ENCODE measurements at places on chromosomes 13 and 19.
A peak's percentile ranks its signal among the peaks of the same experiment; 100 is the strongest.

- no peak for DNase-seq
Observed at GRCh38 chr13:72852207-72852606, 70.3 kb downstream of the PIBF1 start.

GRCh38 chr19:43639519-43640423, at the start of gene CADM4:
Gene CADM4 (minus strand): TSS chr19:43639850. CDS start chr19:43639790, 60 bp downstream.
- peak; percentile 65 for DNase-seq

DNA sequence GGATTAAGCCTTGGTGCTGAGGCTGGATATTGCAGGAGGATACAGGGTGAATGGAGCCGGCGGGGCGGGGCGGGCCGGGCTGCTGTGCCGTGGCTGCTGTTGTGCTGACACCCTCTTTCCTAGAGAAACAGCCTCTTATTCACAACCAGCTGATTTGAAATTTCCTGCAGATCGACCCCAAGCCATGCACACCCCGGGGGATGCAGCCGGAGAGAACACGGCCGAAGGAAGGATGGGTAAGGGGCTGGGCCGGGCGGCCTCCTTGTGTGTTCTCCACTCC, 11.1 kb downstream of the DAZAP1 start:
- no peak for DNase-seq

GRCh38 chr19:45462174-45462573, 5.6 kb upstream of the FOSB start:
- no peak for DNase-seq

DNA sequence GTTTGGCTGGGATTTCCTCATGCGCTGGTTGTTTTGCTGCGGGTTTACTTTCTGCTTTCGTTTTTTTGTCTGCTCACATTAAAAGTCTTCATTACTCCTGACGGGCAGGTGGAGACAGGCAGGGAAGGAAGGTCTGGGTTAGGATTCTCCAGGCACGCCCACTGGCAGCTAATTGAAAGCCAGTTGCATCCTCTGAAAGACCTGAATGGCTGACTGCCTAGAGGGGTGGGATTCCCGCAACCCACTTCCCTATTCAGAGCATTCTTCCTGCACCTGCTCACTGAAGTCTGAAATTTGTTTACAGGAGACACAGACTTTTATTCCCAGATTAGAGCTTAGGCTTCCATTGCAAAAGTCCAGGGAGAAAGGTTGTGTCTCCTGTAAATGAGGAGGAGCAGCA, 172.0 kb downstream of the UQCRFS1 start:
- DNase-seq, result no peak

- no peak for DNase-seq
Observed at GRCh38 chr19:13505164-13505695, 1.0 kb downstream of the CACNA1A start.

- no peak for DNase-seq
Observed at GRCh38 chr13:100957741-100958140, 283.1 kb upstream of the TMTC4 start.

DNA sequence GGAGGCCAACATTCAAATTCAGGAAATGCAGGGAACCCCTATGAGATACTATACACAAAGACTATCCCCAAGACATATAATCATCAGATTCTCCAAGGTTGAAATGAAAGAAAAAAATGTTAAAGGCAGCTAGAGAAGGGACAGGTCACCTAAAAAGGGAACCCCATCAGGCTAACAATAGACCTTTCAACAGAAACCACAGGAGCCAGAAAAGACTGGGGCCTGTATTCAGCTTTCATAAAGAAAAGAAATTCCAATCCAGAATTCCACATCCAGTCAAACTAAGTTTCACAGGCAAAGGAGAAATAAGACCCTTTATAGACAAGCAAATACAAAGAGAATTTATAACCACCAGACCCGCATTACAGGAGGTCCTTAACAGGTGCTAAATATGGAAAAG, 1703.6 kb upstream of the PRR20A start:
- DNase-seq, result no peak

DNA sequence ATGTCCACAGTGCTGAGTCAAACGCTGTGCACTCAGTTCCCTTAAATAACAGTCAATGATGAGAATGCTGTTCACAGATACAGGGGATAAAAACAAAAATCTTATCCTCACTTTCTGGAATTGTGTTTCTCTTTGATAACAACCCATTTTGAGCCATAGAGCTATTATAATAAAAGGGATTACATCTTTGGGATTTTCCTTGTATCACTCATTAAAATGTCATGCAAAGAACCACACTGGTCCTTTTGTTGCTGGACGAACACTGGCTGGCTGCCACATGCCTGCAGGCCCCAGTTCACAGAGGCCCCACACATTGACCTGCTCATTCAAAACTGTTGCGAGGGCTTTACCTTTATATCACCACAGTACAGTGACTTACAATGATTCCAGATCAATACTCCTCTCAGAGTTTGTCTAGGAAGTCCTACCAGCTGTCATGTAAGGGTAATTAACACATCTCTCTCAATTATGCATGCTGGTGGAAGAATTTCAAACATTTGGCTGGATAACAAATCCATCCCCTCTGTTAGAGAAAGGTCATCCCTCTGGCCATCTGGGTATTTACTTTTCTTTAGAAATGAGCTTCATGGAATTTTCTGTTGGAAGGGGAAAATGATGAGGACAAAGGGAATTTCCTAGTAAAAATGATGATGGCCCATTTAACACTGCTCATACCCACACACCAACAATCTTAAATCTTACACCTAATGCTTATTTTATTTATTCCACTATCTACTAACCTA, 85.9 kb downstream of the MBNL2 start:
- DNase-seq, result no peak

GRCh38 chr13:95636853-95637252, 7.7 kb downstream of the DZIP1 start:
- DNase-seq, result no peak

GRCh38 chr19:52946322-52947310, 16.1 kb downstream of the ZNF816 start:
- peak; percentile 20 for DNase-seq

DNA sequence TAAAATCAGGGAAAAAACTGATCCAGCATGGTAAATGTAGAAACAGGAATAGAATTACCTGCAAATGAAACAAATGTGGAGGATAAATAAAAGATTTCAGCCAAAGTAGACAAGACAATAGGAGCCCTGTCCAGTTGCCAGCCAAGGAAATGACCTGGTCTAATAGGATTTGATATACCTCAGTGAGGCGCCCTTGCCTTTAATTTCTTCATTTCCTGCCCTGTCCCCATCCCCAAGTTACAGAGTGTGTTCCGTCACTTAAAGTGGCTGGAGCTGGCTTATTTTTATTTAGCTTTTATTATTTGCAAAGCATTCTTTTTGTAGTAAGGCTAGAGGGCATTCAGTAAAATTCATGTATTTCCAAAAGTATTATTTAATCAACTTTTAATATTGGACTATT, 1022.0 kb downstream of the EFNB2 start:
- no peak for DNase-seq

DNA sequence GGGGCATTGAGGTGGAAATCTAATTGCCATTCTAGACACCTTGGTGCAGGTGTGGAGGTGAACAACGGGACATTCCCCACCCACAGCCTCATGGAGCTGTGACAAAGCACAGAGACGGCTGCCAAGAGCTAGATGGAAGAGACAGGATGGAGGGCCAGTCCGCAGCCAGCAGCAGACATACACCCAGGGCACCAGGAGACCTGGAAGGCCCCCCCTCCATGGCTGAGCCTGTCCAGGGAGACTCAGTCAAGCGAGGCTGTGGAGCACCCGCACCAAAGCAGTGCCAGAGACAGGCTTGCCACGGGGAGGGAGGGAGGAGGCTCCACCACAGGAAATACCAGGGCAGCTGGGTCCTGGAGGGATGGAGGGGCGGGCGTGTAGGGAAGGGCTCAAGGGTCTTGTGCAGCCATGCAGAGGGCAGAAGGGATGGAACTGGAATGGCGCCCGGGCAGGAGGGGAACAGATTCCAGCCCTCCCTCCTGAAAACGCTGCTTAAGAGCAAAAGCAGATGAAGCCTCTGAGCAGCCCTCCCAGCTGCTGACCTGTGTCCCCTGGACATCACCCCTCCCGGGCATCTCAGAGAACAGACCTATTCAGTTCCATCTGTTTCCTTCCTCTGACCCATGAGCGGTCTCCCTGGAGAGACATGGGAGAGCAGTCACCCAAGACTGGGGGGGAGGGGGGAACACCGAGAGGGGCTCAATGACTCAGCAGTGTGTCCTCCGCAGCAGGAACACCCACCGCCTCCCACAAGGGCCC, 14.4 kb downstream of the EPS15L1 start:
- peak; percentile 35 for DNase-seq

- DNase-seq, result no peak
Observed at GRCh38 chr13:31052478-31052877, 109.2 kb downstream of the HSPH1 start.

- DNase-seq, result peak; percentile 97
Observed at GRCh38 chr19:58305065-58305931, at the start of gene ERVK3-1. Gene ERVK3-1 (plus strand): TSS chr19:58305377. CDS start chr19:58312169, 6,792 bp downstream.

- DNase-seq, result no peak
Observed at GRCh38 chr13:47372751-47373150, 475.9 kb upstream of the HTR2A start.

- no peak for DNase-seq
Observed at GRCh38 chr19:55546011-55546410, 668 bp upstream of the SBK3 start.

DNA sequence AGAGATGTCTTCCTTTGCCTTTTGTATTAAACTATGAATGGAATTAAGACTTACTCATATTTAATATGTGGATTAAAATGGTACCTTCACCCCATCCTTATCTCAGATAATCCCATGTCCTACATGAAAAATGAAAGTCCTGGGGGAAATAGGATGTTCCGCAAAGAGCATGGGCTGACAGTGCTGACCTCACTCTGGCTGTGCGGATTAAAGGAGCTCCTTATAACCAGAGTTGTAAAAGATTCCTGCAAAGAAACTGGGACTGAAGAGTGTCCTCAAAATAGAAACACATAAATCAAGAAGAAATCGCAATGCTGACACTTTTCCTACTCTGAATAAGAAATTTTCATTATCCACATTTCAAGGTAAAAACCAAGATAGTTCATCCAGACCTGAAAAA, 384.5 kb downstream of the LIG4 start:
- DNase-seq, result no peak

- DNase-seq, result no peak
Observed at GRCh38 chr13:31860002-31860401, 120.7 kb downstream of the RXFP2 start.

DNA sequence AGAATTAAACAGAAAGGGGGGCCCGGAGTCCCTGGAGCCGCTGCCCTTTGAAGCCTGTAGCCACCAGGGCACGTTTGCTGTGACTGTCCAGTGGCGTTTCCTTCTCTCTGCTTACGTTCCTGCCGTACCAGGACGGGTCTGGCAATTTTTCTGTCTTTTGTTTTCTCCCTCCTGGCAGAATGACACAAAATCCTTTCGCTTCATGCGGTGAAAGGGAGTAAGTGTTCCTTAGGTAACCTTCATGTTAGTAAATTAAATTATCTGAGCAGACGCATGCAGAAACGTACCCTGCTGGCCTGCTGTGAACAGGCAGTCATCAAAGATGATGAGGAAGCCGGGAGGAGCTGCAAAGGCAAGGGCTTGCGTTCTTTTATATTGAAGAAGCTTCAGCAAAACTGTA, 299.3 kb upstream of the ARGLU1 start:
- no peak for DNase-seq

DNA sequence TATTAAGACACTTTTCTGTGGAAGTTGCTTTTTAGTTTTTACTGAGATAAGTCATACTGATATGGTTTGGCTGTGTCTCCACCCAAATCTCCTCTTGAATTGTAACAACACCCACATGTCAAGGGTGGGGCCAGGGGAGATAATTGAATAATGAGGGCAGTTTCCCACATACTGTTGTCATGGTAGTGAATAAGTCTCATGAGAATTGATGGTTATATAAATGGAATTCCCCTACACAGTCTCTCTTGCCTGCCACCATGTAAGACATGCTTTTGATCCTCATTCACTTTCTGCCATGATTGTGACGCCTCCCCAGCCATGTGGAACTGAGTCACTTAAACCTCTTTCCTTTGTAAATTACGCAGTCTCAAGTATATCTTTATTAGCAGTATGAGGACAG, 1340.4 kb downstream of the SLITRK5 start:
- no peak for DNase-seq

- DNase-seq, result no peak
Observed at GRCh38 chr13:50549221-50549942, 294.1 kb downstream of the DLEU7 start.

DNA sequence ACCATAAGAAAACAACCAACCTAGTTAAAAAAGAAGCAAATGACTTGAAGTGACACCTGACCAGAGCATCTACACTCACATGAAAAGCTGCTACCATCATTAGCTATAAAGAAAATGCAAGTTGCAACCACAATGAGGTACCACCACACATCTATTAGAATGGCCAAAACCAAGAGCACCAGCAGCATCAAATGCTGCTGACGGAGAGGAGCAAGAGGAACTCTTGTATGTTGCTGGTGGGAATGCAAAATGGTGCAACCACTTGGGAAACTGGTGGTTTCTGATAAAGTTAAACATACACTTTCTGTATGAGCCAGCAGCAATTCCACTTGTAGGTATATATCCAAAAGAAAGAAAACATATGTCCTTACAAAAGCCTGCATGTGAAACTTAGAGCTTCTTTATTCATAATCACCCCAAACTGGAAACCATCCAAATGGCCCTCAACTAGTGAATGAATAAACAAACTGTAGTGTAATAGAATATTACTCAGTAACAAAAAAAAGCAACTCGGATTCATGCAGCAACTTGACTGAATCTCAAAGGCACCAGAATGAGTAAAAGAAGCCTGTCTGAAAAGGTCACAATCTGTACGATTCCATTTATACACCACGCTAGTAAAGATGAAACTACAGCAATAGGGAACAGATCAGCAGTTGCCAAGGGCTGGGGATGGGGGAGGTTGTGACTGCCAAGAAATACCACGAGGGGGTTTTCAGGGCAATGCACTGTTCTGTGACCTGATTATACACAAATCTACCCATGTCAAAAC, 60.9 kb upstream of the RANBP3 start:
- peak; percentile 79 for DNase-seq

GRCh38 chr19:308471-309205, 17.4 kb upstream of the PLPP2 start:
- no peak for DNase-seq

DNA sequence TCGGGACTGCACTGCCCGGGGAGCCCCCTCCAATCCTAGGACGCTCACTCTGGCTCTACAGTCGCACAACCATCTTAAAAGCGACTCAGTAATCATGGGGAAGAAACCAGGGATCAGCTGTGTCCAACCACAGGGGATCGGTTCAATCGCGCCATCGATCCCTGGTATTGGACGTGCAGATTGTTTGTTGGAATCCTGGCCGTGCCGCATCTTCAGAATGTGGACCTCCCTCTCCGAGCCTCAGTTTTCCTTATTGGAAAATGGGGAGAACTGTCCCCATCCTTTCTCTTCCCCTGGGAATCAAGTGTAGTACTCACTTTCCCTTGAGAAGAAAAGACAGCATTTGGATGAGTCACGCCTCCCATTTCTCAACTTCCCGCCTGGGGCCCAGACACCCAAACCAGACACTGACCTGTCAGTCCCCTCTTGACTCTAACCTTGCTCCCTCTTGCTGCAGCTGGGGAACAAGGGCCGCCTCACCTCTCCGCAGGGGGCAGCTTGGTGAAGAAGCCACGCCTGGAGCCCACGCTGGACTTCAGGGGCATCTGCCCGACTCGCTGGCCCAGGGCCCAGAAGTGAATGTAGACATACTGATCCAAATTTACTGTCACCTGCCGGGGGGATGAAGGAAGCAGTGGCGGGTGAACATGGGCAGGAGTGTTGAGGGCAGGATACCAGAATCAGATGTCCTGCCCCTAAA, 17.6 kb downstream of the EMP3 start:
- no peak for DNase-seq
